Activated CD8-positive, alpha-beta memory T cell treated with anti-CD3 and anti-CD28 coated beads for 36 hours (primary cell): ENCODE measurements at places on chromosomes 3 and 15. TPM values are rescaled to one million over a fixed set of nuclear protein-coding genes. Genes with fewer than 3 reads are reported as not detected.

The IL20RB gene
- 1.2 TPM for total RNA-seq

The NPAP1 gene
- total RNA-seq: not detected

The NEIL1 gene
- 2.5 TPM for total RNA-seq

The PIGBOS1 gene
- 11.9 TPM for total RNA-seq

The NRG4 gene
- total RNA-seq: not detected

The OR4F6 gene
- total RNA-seq: not detected

The WNT5A gene
- total RNA-seq: not detected

The TPRG1 gene
- total RNA-seq: 19.1 TPM

The MOBP gene
- not detected for total RNA-seq

The CIDEC gene
- not detected for total RNA-seq

The SHF gene
- total RNA-seq: 11.7 TPM

The CADPS gene
- total RNA-seq: not detected

The ALPK3 gene
- total RNA-seq: 0.06 TPM

The BTLA gene
- total RNA-seq: 15.6 TPM

The MYRIP gene
- total RNA-seq: not detected

The ADAMTSL3 gene
- total RNA-seq: not detected

The ARMC8 gene
- total RNA-seq: 49.9 TPM

The ZNF774 gene
- total RNA-seq: 1.1 TPM

The KCNH8 gene
- total RNA-seq: not detected

The SRGAP3 gene
- total RNA-seq: 0.11 TPM

The FBXW12 gene
- total RNA-seq: not detected

The SENP7 gene
- 8.6 TPM for total RNA-seq

The CD80 gene
- 13.8 TPM for total RNA-seq

The HRG gene
- total RNA-seq: not detected

The STX19 gene
- not detected for total RNA-seq

The SERPINI2 gene
- not detected for total RNA-seq

The CKMT1A gene
- total RNA-seq: not detected

The SMARCC1 gene
- total RNA-seq: 111 TPM

The OR5H14 gene
- total RNA-seq: not detected

The SIDT1 gene
- 13.5 TPM for total RNA-seq

The KBTBD13 gene
- not detected for total RNA-seq

The UROC1 gene
- total RNA-seq: not detected

The CLDN18 gene
- total RNA-seq: not detected

The CBLB gene
- 144 TPM for total RNA-seq

The TRPM1 gene
- not detected for total RNA-seq

The CPLX3 gene
- not detected for total RNA-seq

The GPR62 gene
- total RNA-seq: not detected

The OXTR gene
- 1.0 TPM for total RNA-seq

The DGKG gene
- 0.42 TPM for total RNA-seq

The ATRIP gene
- 21.3 TPM for total RNA-seq

The CCR9 gene
- total RNA-seq: 1.5 TPM

The GORASP1 gene
- total RNA-seq: 24.2 TPM

The UBXN7 gene
- total RNA-seq: 51.1 TPM

The LDHAL6B gene
- total RNA-seq: not detected

The ZXDC gene
- 21.8 TPM for total RNA-seq

The DZIP1L gene
- 0.13 TPM for total RNA-seq

The NDN gene
- 1.4 TPM for total RNA-seq

The SCAANT1 gene
- not detected for total RNA-seq

The FBXO40 gene
- total RNA-seq: not detected

The ZBED2 gene
- 670 TPM for total RNA-seq

The TMC3 gene
- total RNA-seq: not detected

The SCN11A gene
- 0.04 TPM for total RNA-seq

The RAB6B gene
- 0.42 TPM for total RNA-seq

The UACA gene
- 1.1 TPM for total RNA-seq

The TOPBP1 gene
- total RNA-seq: 86.3 TPM

The OCA2 gene
- not detected for total RNA-seq

The MCTP2 gene
- total RNA-seq: 19.9 TPM

The DOCK3 gene
- total RNA-seq: 2.1 TPM

The GRIP2 gene
- not detected for total RNA-seq
